ENCODE measurements at places on chromosomes 1 and 21.

DNA sequence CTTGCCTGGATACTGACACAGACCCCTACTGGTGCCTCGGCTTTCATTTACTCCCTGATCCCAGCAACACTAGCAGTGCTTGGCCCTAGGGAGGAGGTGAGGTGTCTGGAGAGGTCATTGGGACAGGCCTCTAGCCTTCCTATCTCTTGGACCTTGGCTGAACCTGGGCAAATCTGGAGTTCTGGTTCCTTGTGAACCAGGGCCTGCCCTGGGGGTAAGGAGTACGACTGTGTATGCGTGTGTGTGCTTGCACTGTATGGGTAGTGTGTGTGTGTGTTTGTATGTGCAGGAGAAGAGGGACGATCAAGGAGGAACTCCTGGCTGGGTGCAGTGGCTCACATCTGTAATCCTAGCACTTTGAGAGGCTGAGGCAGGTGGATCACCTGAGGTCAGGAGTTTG, 252.7 kb upstream of the CSF3R start:
- no peak for DNase-seq

GRCh38 chr1:195934817-195935553, 673.3 kb downstream of the KCNT2 start:
- no peak for DNase-seq

DNA sequence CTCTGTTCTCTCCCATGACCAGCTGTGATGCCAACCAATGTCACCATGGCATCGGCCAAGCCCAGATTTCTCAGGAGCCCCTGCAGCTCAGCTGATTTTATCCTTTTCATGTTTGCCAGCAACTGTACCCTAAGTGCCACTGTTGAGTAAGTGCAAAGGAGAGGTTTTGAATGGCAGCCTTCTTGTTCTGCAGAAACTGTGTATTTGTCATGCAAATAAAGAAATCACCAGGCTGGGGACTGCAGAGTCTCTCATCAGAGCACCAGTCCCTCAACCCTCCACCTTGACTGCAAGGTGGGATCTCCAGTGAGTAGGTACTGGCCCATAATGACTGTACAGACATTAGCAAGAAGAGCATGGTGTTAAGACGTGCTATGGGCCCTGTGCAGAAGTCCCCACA, 26.6 kb downstream of the C8B start:
- DNase-seq, result no peak

- DNase-seq, result no peak
Measured at GRCh38 chr1:101121504-101121903, 95.9 kb upstream of the DPH5 start.

GRCh38 chr1:22245726-22246125, 102.8 kb upstream of the WNT4 start:
- DNase-seq, result no peak

GRCh38 chr1:112833806-112834205, 118.7 kb upstream of the PPM1J start:
- no peak for DNase-seq

DNA sequence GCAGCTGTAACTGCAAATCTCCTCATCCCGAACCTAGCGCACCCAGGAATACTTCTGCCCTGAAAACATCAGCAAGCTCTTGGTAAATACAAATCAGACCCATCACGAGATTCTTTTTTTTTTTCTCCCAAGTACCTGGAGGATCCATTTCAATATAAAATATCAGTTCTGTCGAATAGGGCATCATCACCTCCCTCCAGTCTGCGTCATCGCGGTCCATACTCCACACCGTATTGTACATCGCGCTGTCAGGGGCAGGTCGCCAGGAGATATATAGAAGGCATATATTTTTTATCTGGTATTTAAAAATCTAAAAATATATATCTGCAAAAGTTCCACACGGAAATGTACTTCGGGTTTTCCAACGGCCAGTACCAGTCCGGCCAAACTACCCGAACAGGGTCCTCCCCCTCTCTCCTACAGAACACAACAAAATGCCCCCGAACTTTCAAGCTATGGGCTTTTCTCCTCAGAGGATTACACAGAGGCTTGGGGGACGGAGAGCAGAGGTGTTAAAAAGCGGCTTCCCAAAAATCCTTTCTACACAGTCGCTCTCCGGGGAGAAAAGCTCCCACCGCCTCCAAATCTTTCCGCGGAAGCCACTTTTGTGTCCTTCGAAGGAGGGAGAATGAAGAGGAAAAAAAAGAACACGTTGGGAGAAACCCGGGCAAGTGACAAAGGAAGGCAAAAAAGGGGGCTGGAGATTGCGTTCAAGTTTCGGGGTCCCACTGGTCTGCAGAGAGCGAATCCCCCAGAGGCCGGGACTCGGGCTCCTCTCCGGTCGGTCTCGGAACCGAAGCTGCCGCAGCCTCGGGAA, 509 bp downstream of the PIK3R3 start:
- DNase-seq, result no peak

DNA sequence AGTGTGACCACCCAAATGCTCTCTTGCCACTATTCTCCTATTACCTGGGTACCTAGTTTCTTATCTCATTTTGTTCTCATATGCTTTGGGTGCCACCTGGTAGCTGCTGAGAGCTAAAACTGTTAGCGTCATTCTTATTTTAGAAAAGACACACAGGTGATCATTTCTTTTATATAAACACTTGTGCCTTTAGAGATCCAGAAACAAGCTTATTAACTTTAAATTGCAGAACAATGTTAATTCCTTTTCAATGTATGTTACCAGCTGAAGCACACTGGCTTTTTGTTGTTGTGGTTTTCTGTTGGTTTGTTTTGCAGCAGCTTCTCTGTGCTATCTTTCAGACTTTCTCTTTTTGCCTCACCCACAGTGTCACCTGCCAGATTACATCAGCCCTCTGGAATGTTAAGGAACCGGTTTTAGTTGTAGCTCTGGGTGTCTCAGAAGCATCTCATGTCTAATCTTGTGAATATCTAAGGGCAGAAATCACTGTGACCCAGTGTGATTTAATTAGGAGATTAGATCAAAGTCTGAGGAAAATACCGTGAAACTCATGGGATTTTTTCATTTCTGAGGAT, 43.4 kb upstream of the SLC19A2 start:
- DNase-seq, result no peak

DNA sequence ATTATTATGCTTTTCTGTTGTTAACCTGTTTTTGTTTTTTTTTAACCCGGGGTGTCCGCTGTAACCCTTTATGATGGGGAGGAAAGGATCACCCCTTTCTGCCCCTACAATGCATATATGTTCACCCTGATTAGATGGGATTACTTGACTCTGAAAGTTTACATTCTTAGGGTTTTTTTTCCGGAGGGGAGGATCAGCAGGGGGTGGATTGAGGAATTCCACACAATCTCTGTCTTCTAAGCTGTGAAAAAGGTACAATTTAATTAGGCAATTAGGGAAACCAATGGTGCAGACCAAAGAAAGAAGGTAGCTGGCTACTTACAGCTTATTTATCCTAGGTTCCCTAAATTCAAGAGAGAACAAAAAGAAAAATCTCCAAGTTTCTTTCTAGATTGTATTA, 58.3 kb downstream of the EDEM3 start:
- no peak for DNase-seq

- no peak for DNase-seq
Measured at GRCh38 chr1:41200728-41201127, 41.4 kb downstream of the SCMH1 start.
